Muscle of back (tissue), 13 donors: ENCODE measurements at places on chromosomes 6 and 20. TPM values are rescaled to one million over a fixed set of nuclear protein-coding genes. Genes with fewer than 3 reads are reported as not detected.

COL12A1 gene
- 364 TPM for polyA plus RNA-seq

NT5E gene
- polyA plus RNA-seq: 41.9 TPM

DNA sequence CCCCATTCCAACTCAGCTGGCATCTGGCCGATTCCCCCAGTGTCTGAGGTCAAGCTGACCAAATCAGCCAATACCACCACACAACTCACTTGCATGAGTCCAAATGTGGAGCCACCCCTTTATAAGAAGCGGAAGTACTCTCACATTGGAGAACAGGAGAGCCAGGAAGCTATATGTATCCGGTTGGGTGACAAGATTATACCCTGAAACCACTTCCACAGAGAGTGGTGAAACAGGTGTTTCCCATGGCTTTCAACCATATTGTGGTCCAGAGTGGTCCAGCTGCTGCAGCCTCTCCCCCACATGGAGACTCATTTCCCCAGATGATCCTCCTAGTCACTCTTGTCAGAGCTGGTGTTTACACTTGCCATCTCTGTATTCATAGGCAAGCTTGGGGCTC is 24.0 kb upstream of the SERINC1 start:
- no peak for DNase-seq

DNA sequence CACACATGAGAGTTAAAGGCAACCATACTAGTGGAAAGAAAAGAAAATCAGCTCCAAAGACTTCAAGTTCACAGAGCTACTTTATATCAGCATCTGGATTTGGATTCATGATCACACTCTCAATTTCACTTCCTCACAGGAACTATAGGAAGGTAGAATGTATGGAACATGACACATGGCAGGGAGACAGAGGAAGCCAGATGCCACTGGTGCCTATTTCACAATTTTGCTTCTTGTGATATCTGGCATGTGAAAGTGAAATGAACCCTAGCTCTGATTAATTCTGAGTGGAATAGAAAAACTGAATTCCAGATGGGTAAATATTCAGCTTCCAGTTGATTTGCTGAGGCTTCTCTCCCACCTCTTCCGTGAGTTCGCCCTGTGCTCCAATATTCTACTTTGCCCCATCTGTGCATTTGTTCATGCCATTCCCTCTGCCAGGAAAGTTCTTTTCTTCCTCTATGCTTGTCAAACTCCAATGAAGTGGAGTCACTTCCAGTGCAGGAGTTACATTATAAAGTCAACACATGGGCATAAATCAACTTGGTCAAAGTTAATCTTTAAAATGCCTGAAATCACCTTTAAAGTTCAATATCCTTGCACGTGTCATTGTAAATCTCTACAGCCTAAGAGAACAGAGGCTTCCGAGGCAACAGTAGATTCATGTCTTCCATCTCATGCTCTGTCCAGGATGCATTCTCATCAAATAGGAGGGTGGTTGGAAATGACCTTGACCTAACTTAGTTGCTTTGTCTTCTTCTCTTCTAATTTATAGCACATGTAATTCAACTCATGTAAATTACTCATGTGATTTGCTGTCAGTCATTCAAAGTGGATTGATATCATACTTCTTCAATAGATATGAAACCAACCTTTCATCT is 275.3 kb downstream of the HIVEP2 start:
- no peak for DNase-seq

HMGN4 gene
- 57.2 TPM for polyA plus RNA-seq

DNA sequence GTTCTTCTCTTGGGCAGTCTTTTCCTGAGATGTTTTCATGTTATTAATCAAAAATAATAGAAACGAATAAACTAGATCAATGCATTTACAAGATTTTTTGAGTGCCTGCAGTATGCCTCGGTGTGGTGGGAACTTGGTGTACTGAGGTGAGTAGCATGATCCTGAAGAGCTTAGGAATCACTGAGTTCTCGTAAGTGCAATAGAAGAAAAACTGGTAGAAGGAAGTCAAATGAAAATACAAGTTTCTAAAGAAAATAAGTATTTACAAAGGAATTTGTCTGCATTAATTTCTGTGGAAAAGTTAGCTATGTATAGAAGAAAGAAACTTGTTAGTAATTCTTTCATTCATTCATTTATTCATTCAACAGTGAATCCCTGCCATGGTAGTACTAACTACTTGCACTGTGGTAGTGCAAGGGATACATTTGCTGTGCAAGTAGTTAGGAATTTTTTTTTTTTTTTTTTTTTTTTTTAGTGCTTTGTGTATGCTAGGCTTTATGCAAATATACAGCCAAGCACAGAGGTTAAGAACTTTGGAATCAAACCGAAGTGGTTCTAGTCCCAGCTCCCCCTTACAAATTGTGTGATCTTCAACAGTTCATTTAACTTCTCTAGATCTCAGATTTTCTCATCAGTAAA is 13.9 kb downstream of the NT5E start:
- DNase-seq: no peak

DNA sequence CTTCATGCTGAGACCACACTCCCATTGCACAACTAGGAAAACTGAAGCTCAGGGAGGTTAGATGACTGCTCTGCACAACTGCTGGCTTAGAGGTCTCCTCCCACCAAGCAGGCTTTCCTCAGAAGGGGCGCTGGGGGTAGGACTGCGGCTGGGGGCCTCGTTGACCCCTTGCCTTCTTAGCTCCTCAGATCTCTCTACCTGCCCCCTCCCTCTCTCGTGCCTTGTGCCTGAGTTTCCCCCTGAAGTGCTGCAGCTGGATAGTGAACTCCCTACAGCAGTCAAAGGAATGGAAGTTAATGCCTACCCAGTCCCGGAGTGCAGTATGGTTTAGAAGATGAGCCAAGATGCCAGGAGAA is 149.8 kb downstream of the GRM4 start:
- DNase-seq: no peak

- DNase-seq: no peak
Measured at GRCh38 chr6:3022765-3023662, 23.3 kb downstream of the NQO2 start.

DNA sequence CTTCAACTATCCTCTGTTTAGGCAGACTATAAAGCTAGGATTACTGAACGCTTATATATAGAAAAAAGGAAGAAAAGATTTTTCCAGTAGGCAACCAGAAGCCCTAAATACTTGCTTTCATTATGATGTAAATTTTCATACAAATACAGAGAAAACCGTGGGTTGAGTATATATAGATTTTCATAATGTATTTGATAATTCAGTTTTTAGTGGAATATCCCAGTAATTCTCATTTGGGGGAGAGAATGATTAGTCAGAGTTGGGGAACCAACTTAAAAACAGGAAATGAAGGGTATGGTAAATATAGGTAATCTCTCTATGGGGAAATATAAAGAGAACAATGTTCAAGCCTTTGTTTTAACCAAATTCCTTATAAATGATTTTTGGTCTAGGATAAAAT is 154.0 kb upstream of the CITED2 start:
- DNase-seq: no peak

GRCh38 chr6:53924277-53924676 is 129.5 kb downstream of the LRRC1 start:
- no peak for DNase-seq

DNA sequence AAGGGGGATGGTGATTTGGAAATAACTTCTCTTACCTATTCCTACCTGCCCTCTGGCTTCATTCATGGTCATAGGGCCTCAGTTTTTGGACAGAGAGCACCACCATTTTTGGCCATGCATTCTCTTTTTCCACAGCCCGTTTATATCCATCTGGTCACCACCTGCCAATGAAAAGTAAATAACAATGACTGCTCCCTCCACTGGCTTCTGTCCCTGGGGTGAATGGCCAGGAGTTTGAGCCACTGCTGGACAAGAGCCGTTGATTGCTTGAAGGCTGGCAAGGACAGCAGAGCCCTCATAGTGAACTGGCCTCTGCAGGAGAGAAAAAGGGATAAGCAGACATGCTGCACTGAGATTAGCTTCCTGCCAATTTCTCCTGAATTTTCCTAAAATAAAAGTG is 261.8 kb downstream of the ADGB start:
- DNase-seq: no peak

- DNase-seq: no peak
Measured at GRCh38 chr6:89842228-89842627, 12.5 kb downstream of the CASP8AP2 start.

DNMT3B gene
- 4.6 TPM for polyA plus RNA-seq

DNA sequence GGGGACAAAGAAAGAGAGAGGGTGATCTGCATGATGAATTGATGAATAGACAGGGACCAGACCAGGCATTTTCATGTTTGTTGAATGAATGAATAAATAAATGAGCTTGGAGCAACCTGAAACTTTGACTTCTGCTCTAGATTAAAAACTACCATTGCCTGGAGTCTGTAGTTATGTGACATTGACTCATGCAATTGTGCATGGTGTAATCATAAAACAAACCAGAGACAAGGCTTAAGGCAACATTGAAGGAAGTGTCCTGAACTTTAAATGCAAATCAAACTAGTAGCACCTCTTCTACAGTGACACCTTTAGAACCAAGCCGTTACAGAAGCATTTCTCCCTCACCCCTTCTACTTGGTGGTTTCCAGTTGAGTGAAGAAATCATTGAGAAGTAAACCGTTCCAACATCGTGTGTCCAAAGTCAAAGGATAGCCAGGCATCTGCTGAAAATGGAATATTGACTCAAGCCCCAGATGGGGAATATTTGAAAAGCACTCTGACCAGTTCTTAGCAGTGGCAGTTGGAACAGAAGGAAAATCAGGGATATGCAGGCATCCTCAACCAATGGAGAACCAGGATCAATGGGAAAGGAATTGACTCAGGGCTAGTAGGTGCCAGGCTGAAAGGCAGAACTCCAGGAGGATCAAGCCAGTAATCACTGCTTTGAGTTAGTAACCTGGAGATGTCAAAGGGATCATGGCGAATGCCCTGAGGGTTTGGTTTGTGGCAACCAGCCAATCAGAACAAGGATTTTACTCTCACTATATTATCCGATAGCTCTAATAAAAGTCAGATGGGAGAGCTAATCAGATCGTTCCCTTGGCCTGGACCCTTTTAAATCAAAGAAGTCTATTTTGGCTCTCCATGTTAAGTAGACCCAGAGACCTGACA is 171.2 kb upstream of the TSHZ2 start:
- no peak for DNase-seq

- DNase-seq: no peak
Measured at GRCh38 chr6:73888050-73888449, 192.0 kb downstream of the CD109 start.

DNA sequence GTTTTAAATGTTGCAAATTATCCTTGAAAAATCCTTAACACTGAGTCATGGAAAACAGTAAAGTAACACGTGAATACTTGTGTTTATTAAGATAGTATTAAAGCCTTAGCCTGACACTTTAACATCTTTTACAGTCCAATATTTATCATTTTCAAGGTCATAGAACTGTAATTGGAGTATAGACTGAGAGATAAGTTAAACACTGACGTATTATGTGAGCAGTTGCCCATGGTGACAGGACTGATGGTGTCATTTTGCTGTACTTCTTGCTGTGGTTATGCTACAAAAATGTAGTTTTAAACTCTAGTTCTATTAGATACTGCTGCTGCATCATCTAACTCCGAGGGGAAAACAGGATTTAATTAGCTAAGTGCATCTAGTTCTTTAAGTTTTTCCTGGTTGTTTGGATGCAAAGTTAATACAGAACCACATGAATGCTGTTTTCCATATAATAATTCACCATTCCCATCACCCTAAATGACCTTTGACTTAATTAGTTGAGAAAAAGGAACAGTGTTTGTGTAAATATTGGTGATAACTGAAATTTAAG is 37.8 kb downstream of the SLC2A12 start:
- no peak for DNase-seq

DLK2 gene
- polyA plus RNA-seq: 3.2 TPM

GRCh38 chr6:129189266-129189665 is 306.3 kb downstream of the LAMA2 start:
- peak; percentile 15 for DNase-seq

KIF6 gene
- 1.1 TPM for polyA plus RNA-seq

DNA sequence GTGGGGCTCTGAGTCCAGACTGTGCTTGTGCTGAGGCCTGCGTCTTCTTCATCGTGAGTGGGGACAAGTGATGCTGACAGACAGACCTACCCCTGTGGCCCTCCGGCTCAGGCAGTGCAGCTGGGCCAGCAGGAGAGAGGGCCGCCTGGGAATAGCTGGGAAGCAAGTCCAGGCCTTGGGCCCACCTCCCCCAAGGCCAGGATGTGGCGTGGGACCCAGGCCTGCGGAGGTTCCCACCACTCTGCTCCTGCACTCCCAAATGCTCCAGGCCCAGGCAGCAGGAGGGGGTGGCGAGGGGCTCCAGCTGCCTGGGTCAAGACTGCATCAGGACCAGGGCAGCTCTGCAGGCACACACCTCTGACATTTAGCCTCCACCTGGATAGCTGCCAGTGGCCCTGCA is 38.3 kb downstream of the DAAM2 start:
- no peak for DNase-seq

NKAIN4 gene
- 20.3 TPM for polyA plus RNA-seq

NR2E1 gene
- not detected for polyA plus RNA-seq

TRIM10 gene
- 0.47 TPM for polyA plus RNA-seq

C6orf163 gene
- polyA plus RNA-seq: 2.6 TPM

DNA sequence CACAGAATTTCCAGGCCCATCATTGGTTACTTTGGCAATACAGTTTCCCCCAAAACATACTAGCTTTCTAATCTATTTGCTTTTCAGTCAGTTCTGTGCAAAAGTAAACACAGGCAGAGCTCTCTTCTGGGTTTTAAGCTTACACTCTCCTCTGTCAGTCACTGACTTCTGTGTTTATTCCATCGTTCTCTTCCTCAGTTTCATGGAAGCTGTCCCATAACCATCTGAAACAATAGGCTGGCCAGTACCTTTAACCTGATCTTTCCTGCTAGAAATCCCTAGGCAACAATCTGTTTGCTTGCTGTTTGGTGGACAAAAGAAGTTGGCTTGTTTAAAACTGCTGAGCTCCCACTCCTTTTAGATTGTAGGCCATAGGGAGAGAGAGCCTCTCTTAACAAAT is 431.5 kb downstream of the HACE1 start:
- no peak for DNase-seq

EPB41L1 gene
- polyA plus RNA-seq: 23.1 TPM

GRCh38 chr20:10665791-10666190 is 8.0 kb downstream of the JAG1 start:
- no peak for DNase-seq

GRCh38 chr20:13158369-13158768 is 62.7 kb upstream of the ISM1 start:
- DNase-seq: no peak

- no peak for DNase-seq
Measured at GRCh38 chr20:703426-703825, 27.8 kb upstream of the SCRT2 start.

FRK gene
- 0.64 TPM for polyA plus RNA-seq

- DNase-seq: no peak
Measured at GRCh38 chr6:14463110-14463509, 345.5 kb downstream of the CD83 start.

DNA sequence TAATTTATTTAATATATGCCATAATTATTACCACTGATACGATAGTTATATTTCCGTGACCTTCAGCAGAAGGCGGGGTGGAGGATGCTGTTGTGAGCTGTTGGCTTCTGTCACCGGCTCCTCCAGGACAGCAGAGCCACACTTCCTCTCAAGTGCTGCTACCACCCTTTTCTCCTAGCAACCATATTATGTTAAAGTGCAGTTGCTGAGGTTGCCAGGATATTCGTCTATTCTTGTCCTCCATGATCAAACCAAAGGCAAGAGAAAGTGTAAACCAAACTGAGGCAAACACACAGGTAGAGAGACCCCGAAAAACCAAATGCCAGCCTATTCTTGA is 27.8 kb downstream of the RGS17 start:
- no peak for DNase-seq

ADTRP gene
- 0.23 TPM for polyA plus RNA-seq
